ENCODE measurements at places on chromosomes 5 and 9.
A peak's percentile ranks its signal among the peaks of the same experiment; 100 is the strongest.

DNA sequence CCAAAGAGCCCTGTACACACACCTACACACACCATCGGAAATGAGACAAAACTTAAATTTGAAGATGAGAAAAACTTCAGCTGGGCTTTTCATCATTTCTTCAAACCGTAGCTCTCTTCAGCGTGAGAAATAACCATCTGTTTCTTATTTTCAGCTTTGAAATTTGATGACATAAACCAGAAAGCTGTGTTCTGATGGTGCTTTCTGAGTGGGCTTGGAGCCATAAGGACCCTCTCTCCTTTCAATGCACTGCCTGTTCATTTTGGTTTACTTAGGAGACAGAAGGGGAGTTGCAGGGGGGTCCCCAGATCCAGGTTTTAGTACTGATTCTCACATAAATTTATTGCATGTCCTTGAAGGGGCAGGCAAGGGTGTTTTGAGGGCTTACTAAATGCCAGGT lies 9.5 kb downstream of the FBXO10 start:
- DNase-seq, result no peak

DNA sequence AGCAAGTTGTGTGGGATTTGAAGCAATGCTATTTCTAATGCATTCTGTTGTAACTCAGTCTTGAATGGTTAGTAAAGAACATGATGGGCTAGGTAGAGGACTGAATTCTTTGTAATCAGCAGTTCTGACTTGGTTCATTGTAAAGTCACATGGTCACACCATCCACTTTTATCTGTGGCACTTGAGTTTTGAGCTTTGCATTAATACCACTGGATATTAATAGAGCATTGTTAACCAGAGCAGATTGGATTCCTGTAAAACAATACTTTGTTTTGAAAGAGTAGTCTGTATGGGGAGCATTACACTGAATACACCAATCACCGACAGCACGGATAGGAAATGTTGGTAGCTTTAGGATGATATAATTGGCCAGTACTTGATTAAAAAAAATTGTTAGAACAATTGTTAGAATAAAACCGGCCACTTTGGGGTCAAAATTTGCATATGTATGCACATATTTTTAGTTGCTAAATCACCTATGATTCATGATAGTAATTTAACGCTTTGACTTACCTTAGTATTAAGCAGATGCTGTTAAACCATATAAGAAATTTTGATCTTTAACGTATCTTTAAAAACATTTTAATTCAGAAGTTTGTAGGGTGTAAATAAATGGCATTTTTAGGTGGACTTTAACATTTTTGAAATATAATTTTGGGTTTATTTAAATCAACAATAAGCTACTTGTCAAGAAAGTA lies 17.4 kb downstream of the SLC12A2 start:
- DNase-seq, result no peak

DNA sequence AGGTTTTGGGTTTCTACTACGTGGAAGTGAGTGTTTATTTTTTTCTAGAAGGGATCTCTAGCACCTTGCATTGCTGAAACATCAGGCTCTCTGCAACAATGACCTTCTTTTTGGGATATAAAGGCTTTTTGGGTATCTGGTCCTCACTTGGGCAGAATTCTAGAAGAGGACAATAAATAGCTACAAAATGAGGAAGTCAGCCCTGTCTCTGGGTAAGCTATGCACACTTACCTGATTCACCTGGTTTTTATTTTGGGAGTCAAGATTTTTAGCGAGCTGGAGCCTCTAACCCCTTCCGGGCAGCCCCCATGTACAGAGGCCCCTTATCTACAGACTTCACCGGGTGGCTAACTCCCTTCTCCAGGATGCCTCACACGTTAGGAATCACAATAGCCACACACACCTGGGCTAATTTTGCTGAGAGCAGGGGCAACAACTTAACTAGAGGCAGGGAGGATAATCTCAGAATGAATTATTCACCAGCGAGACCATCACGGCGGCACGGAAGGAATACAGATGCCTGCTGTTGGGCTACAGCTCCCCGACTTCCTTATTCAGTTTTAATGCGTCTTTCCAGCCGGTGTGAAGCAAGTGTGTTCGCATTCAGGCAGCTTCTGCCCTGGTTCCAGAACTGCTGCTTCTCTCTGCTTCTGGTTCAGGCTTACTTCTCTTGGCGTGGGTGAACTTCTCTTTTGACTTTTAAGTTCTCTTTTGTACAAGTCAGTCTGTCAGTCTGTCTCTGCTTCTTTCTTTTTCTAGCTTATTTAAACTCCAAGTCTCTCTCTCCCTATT lies 341.0 kb upstream of the PANK3 start:
- no peak for DNase-seq

GRCh38 chr5:79329453-79329852 lies 93.5 kb downstream of the JMY start:
- DNase-seq, result no peak

DNA sequence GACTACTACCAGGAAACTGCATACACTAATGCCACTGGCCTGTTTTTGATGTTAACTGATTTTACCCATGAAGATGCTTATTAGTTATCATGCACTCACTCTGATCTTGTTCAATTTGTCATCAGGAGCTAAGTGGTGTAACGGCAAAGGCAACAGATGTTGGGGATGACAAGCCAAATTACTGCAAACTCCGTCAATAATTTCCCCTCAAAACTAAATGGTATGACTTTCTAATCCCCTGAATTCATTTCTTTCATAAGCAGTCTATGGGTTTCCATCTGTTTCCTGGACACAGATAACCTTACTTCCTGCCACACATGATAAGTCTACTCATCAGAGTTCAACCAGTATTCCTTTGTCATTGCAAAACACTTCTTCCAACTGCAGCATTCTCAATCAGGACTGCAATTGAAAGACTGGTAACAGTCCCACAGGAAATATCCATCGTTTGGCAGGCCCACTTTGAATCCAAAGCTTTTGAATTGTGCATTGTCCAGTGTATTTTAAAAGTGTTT lies 96.2 kb upstream of the SMC2 start:
- DNase-seq, result no peak

DNA sequence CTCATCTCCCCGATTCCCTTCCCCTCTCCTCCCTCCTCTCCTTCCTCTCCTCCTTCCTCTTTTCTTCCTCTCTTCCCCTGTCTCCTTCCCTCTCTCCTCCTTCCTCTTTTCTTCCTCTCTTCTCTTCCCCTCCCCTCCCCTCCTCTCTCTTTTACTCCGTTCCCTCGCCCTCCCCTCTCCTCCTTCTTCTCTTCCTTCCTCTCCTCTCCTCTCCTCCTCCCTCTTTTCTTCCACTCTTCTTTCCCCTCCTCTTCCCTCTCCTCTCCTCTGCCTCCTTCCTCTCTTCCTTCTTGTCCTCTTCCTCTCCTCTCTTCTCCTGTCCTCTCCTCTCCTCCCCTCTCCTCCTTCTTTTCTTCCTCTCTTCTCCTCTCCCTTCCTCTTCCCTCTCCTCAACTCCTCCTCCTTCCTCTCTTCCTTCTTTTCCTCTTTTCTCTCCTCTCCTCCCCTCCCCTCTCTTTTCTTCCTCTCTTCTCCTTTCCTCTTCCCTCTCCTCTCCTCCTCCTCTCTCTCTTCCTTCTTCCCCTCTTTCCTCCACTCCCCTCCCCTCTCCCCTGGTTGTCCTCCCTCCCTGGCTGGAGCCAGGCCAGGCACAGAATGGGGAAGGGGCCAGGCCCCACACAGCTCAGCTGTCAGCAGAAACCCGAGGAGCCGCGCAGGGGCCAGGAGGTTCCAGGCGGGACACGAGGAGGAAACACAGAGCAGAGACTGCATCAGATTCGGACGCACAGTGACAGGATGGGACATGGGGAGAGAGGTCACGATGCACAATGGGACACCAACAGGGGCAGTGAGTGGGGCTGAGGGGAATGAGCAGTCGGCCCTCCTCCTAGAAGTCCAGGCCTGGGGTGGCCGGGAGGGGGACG lies 48.0 kb downstream of the CAMK2A start:
- no peak for DNase-seq

- DNase-seq, result no peak
Observed at GRCh38 chr5:78245136-78245535, 49.4 kb downstream of the AP3B1 start.

DNA sequence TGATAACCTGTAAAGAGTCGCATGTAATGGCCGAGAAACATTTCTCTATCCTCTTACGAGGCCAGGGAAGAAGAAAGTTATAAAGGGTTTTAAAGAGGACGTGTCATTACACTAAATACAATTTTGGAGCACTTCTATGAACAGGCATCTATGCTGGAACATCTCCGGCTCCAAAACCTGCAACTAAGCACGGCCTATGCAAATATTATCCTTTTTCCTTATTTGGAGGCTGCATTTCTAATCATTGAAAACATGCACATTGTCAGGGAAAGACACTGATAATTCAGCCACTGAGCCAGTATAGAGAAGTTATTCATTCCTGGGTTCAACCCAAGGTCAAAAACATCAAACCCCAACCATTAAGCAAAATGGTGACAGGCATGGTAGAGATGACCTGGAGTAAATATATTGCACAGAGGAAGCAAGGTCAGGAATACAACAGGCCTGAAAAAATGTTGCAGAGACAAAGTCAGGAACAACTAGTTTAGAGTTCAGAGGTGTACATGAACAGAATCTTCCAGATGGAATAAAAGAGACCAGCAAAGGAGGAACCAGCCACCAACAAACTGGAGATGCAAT lies 674.1 kb downstream of the NR2F1-AS1 start:
- no peak for DNase-seq

- DNase-seq, result no peak
Observed at GRCh38 chr5:107485184-107485583, 185.6 kb downstream of the EFNA5 start.

GRCh38 chr5:32936329-32936728 lies 225.2 kb downstream of the NPR3 start:
- DNase-seq, result no peak

- no peak for DNase-seq
Observed at GRCh38 chr9:126882746-126883145, 22.3 kb downstream of the ZBTB34 start.

DNA sequence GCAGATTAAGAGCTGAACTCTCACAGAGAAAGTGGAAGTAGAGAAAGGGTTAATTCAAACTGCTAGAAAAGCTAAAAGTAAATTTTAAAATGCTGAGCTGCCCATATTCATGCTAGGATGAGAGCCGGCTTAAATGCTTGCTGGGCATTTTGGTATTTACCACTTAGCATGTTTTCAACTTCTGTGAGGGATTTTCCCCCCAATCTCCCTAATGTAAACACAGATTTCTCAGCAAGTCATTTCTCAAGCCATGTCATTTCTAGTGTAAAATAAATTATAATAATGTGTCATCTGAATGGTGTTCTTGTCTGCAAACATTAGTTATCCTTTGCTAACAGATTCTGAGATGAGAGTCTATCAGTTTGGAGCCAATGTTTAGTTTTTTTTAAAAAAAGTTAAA lies 22.3 kb downstream of the RPS23 start:
- no peak for DNase-seq

DNA sequence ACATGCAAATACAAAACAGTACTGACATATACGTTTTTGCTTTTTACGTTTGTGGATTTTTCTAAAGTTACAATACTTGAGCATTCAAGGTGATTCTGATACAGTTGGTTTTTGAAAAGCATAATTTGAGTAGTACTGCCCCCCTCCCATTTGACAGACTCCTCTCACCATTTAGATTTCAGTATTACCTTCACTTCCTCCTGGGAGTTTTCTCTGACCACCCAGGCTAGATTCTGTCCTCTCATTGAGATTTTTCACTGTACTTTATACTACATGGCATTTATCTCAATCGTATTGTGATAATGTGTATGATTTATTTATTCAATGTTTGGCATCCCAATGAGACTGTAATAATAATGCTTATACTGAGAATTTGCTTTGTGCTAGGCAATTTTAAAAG lies 32.8 kb upstream of the SMAD5 start:
- no peak for DNase-seq

DNA sequence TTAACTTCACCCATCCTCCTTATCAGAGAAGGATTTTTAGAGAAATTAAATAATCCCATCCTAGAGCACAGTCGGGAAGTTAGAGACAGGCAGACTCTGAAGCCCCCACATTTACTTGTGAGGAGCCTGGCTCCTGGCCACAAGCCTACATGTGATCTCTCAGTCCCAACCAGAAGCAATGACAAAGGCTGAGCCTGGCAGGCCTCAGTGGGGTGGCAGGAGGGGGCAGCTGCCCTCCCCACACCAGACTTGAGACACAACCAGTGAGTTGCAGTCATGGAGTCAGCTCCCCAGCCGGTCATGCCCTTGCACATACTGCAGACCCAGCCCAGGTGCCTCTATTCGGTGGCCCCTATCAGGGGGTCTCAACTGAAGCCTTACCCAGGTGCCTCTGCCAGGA lies 11.0 kb downstream of the NAIF1 start:
- no peak for DNase-seq

- DNase-seq, result no peak
Observed at GRCh38 chr5:148666353-148666752, 12.0 kb upstream of the HTR4 start.

- DNase-seq, result peak; percentile 20
Observed at GRCh38 chr5:175796536-175797499, 74.6 kb upstream of the CPLX2 start.

- DNase-seq, result no peak
Observed at GRCh38 chr9:12766357-12766756, 8.5 kb upstream of the LURAP1L start.

DNA sequence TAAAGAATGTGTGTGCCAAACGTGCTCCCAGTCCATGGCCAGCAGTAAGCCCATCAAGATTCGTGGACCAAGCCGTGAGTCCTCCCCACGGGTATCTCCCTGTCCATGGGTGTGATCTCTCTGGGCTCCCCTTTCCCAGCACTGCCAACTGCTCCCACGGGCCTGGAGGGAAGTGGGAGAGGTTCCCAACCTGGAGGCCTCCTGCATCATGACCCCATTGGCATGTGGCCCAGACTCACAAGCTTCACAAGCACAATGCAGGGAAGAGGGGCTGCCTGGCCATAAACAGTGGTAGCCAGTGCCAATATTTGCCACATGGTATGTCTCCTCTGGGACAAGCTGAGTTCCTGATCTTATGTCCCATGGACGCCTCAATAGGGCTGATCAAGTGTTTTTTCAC lies 59.1 kb downstream of the ABLIM3 start:
- DNase-seq, result no peak

GRCh38 chr5:65262649-65263059 lies 219.1 kb downstream of the ADAMTS6 start:
- no peak for DNase-seq

DNA sequence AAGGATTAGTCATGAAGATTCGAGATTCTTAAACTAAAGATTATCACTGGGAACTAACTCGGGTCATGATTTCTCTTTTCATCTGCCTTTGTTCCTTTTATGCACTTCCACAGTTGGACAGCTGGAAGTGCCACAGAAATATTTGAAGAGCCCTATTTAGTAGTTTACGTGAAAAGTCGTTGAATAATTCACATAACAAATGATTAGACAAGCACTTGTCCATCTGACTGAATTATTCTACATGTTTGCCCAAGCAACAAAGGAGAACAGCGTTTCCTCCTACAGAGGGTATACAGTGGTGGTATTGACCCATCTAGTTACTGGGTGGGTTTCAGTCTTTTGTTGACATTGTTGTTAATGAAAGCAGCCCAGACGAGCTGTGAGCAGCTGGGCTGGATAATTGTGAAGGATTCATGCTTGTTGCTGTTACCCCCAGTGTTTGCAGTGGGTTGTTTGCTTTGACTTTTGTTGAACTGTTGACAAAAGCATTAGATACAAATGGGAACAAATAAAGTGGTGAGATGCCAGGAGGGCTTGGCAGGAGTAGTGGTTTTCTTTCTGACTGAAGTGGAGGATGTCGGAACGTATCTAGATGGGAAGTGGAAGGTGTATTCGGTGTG lies 96.2 kb downstream of the TLE4 start:
- no peak for DNase-seq

GRCh38 chr5:135308752-135309151 lies 90.3 kb downstream of the MACROH2A1 start:
- no peak for DNase-seq
